ENCODE measurements at places on chromosomes 5 and 9.

- no peak for DNase-seq
Observed at GRCh38 chr5:95956021-95956899, 5.4 kb downstream of the ELL2 start.

DNA sequence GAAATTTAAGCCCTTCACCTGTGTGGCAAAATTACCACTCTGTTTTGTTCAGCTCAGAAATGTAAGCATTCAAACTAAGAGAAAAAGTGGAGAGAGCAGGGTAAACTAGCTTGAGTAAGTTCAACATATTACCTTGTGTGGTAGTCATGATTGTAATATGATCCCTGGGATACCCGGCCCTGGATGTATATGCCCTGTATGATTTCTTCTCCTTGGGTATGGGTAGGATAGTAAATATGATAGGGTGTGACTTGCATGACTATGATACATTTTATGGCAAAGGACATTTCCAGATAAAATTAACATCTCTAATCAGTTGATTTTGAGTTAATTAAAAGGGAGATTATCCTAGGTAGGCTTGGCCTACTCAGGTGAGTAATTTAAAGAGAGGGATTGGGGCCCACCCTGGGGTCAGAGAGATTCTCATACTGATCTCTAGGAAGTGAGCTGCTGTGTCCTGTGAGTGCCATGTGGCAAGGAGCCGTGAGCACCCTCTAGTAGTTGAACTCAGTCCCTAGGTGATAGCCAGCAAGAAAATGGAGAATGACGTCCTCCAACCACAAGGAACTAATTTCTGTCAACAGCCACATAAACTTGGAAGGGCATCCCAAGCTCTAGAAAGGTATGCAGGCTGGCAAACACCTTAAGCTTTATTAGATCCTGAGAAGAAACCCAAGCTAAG, 62.2 kb upstream of the ANXA1 start:
- no peak for DNase-seq

GRCh38 chr9:132531195-132531594, 51.2 kb upstream of the BARHL1 start:
- no peak for DNase-seq

- DNase-seq, result no peak
Observed at GRCh38 chr5:173727839-173728778, 111.7 kb upstream of the BOD1 start.

- no peak for DNase-seq
Observed at GRCh38 chr9:94948567-94949235, 222.2 kb downstream of the AOPEP start.

DNA sequence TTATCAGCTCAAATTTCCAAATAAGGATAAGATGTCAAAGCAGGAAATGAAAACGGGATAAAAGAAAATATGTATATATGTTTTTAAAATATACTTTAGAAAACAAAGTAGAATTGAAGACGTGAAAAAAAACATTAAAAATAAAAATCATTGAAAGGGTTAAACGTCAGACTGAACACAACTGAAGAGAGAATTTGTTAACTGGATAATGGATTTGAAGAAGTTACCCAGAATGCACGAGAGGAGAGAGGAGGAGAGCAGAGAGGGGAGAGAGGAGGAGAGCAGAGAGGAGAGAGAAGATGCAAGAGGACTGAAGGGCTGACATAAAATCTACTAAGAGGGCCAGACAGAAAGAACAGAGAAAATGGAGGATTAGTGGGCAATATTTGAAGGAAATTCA, 88.0 kb downstream of the CDKN2A start:
- no peak for DNase-seq

DNA sequence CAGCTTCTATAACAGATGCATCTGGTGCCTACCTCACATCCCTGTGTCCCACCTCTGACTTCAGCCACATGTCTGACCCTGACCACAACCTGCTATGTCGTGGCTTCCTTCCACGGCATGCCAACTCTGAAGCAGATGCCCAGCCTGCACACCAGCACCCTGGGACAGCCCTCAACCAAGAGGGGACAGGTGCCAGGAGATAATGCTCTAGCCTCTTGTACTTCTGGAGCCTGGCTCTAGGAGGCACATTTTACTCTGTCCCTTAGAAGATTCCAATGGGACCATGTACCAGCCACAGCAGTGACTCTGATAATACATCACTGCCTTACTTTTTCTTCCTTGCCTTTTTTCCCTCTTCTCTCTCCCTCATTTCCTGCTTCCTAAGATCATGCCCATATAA, 51.4 kb downstream of the EBF1 start:
- no peak for DNase-seq

- no peak for DNase-seq
Observed at GRCh38 chr9:119154527-119154926, 214.7 kb downstream of the BRINP1 start.

DNA sequence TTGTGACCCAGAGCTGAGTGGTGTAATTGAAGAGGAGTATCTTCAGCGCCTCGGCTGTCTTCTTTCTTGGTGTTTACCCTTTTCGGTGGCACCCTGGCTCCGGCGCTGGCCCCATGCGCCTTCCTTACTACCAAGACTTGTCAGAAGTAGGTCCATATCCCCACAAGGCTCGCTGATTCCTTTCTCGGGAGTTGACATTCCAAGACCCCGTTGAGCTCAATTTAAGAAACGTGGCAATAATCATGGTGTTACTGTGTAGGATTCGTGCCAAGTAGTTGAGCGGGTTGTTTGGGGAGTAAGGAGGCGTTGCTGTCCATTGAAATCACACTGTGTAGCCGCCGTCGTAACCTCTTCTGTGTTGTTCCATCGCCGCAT, 795 bp downstream of the NDUFAF2 start:
- no peak for DNase-seq

- no peak for DNase-seq
Observed at GRCh38 chr5:169424670-169425378, 123.9 kb upstream of the SLIT3 start.

DNA sequence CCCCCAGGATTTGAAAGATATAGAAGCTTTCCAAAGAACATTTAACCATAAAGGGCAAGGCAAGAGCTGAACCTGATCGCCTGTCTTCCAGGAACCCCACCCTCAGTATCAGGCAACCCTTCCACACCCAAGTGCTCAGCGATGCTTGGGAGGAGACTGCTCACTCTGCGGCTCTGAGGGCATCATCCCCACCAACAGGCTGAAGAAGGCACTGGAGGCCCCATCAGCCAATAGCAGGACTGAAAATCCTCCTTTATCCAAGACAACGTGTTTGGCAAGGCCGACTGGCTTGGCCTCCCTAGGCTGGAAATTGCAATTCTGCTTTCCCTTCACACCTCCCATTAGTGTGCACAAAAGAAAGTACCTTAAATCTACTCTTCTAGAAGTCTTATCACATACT, 1.4 kb upstream of the PPP2CA start:
- no peak for DNase-seq

GRCh38 chr5:71836559-71837112, 117.6 kb downstream of the CARTPT start:
- no peak for DNase-seq

GRCh38 chr9:106897236-106897635, 34.3 kb downstream of the ZNF462 start:
- no peak for DNase-seq

DNA sequence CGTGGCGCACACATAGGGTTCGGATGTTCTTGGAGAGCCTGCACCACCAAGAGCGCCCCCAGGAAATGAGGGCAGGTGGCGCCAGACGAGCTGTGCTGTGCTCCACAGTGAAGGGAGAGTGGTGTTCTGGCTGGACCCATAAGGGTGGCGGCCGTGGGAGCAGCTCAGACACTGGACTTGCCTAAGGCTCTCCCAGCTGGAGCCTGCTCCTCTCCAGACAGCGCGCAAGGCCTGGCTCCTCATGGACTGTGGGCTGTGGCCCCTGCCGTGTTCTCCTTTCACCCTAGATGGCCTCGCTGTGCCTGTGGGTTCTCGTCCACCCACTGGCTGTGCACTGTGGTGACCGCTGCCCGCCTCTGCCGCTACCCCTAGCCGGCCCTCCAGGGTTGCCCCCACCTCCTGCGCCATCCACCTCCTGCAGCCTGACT, 92.9 kb downstream of the EHMT1 start:
- no peak for DNase-seq

DNA sequence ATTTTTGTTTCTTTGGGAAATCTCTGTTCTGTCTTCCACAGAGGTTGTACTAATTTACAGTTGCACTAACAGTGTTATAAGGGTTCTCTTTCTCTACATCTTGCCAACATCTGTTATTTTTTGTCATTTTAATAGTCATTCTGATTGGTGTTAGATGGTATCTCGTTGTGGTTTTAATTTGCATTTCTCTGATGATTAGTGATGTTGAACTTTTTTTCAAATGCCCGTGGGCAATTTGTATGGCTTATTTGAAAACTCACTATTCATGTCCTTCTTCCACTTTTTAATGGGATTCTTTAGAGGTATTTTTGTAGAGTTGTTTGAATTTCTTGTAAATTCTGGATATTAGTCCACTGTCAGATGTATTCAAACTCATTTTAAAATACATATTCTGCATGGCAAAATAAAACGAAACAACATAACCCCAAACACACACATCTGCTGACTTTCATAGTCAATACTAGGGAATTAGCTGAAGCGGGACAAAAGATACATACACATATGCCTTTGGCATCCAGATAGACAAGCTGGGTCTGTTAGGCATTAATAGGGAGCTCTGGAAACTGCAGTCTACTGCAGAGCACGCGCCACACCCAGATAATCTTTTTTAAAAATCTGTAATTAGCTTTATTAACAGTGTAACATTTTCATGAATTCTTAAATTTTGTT, 5.8 kb upstream of the SPATA31C2 start:
- DNase-seq, result no peak

GRCh38 chr5:146533260-146533857, 17.4 kb upstream of the GPR151 start:
- peak; percentile 52 for DNase-seq

DNA sequence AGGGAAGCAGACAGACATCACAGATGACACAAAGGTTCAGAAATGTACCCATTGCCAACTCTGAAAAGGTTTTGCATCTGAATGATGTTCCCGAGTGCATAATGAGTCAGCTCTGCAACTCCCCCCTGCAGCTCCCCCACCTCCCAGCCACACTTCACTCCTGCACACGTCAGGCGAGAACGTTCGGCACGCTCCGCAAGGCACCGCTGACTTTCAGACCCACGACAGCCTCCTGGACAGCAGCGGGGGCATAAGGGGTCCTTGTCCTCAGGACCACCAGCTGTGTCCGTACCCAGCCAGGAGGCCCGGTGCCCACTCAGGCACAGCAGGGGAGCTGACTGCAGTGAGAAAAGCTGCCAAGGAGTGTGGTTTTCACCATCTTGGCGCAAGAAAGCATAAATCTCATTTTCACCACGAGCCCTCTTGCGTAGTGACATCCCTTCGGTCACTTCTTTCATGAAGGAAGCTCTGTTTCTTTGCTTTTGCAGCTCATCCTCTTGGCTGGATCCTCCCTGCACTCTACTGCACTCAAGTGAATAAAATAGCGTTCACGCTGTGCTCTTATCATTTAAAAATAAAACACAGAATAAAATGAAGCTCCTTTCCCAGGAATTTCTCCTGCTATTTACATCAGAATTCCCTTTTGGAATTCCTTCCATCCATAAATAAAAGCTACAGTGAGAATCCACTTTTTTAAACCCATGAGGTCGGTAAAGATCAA, 9.9 kb downstream of the GFPT2 start:
- DNase-seq, result no peak

DNA sequence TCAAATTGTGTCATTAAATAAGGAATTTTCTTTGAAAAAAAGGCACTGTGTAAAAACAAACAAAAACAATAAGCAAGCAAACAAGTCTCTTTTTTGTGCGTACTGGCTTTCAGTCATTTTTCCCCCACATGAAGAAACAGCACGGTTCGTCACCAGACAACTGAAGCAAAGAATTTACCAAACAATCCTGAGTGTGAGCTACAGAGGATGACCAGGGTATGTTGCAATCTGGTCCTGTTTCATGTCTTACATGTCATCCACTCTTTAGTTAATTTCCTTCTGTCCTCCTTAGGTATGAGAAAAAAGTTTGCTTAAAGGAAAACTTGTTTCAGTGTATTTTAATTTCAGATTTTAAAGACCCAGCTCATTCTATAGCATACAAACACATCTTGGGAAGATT, 1080.7 kb upstream of the NUDT12 start:
- no peak for DNase-seq

DNA sequence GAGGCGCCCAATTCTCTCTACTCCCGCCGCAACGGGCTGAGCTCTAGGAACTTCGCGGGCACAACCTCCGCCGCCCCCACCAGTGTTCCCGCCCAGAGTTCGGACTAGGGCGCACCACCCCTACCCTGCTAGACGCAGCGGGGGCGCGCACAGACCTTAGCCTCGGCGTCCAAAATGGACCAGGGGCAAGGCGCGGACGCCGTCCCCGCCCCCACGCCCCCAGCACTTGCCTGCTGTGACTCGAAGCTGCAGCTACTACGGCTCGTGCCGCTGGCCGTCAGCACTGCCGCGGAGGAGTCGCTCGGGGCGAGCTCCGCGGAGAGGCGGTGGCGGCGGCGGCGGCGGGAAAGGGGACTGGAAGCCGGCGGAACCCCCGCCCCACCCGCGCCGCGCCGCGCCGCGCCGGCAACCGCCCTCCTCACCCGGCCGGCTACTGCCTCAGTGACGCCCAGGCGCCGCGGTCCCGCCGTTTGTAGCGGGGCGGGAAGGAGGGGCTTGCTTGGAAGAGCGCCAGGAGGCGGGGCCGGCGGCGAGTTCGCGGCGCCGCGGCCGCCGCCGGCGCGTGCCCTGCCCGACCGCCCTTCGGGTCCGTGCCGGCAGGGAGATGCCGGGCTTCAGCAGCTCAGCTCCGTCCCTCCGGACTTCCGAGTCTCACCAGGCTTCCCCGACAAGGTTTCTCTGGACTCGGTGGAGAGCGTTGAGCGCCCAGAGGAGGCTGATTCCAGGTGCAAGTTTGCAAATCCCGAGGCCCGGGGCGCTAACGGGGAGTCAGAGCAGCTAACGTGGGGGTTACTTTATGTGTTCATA, 4.5 kb downstream of the ELAVL2 start:
- DNase-seq, result no peak

DNA sequence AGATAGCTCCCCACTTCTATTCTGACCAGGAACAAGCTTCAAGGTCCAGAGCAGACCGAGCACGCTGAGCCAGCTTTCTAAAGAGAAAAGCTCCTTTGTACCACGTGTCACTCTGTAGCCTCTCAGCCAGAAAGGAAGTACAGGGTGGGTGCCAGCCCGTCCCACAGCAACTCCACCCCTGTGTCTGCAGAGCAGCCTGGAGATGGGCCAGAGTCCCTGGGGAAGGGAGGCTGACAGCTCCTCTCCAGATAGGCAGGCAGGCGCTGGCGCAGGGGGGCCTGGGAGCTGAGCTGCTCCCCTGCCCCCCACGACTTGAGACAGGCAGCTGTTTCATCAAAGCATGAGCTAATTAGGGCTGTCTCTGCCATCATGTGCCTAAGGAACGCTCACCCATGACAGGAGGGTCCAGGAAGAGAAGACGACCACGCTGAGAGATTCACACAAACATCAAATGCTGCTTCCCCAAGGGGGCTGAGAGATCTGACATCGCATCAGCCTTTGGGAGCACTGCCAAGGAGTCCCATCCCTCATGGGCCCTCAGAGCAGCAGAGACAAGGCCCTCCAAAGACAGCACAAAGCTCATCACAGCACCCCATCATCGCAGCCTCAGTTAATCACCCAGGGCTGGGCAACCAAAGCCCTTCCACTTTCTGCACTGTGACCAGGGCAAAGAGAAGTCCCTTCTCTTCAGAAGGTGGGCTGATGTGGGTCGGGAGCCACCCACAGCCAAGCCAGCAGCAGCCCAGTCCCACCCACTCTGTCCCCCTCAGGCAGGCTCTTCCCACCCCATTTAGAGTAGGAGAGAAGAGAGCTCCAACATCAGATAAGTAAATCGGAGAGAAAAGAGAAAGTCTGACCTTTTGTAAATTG, 78.5 kb upstream of the LRRTM2 start:
- no peak for DNase-seq

GRCh38 chr5:36611520-36612274, 5.3 kb downstream of the SLC1A3 start:
- DNase-seq, result no peak

GRCh38 chr5:61303346-61303745, 28.7 kb upstream of the ZSWIM6 start:
- DNase-seq, result no peak

Data from stimulated activated CD8-positive, alpha-beta memory T cell treated with anti-CD3 and anti-CD28 coated beads, Interleukin-7, amount 100 ng/mL, for 1 hour (primary cell).